Left renal pelvis (tissue), 4 donors: ENCODE measurements at places on chromosomes 6 and 20. TPM values are rescaled to one million over a fixed set of nuclear protein-coding genes. Genes with fewer than 3 reads are reported as not detected.

TMEM74B gene
- 5.1 TPM for polyA plus RNA-seq

GGTLC1 gene
- not detected for polyA plus RNA-seq

TRIM27 gene
- polyA plus RNA-seq: 64.2 TPM

STMND1 gene
- polyA plus RNA-seq: 0.32 TPM

MLIP gene
- polyA plus RNA-seq: 0.68 TPM

PDE10A gene
- polyA plus RNA-seq: 22.6 TPM

BHLHE23 gene
- not detected for polyA plus RNA-seq

FLRT3 gene
- 113 TPM for polyA plus RNA-seq

TREML1 gene
- polyA plus RNA-seq: 0.22 TPM

FOXF2 gene
- polyA plus RNA-seq: 0.33 TPM

CALHM5 gene
- polyA plus RNA-seq: 0.96 TPM

TFB1M gene
- polyA plus RNA-seq: 21.3 TPM

REM1 gene
- polyA plus RNA-seq: 1.0 TPM

SLC32A1 gene
- not detected for polyA plus RNA-seq

- peak; percentile 47 for DNase-seq
Observed at GRCh38 chr20:38270869-38271605, 10.5 kb upstream of the KIAA1755 start.

DNA sequence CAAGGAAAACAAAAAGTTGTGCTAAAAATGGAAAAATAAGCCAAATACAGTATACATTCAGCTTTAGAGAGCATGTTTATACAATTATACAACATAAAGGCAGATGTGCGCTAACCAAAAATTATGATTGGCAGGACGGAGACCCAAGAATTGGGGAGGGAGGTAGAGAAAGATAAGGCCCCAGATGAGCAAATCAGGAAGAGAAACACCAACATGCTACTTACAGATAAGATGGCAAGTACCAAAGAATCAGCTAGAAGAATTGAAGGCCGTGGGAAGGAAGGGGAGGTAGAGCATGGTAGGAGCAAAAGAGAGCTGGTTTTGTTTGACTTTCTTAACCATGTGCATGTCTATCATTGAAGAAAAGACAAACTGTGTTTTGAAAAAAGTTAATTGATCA is 45.4 kb downstream of the PRND start:
- DNase-seq: no peak

- DNase-seq: no peak
Observed at GRCh38 chr6:71114986-71115385, 158.1 kb upstream of the B3GAT2 start.

- no peak for DNase-seq
Observed at GRCh38 chr20:63847237-63848002, 13.9 kb upstream of the ABHD16B start.

- DNase-seq: no peak
Observed at GRCh38 chr6:166715992-166716391, 88.9 kb upstream of the RPS6KA2 start.

GRCh38 chr6:113318575-113318917 is 538.6 kb upstream of the MARCKS start:
- no peak for DNase-seq

DNA sequence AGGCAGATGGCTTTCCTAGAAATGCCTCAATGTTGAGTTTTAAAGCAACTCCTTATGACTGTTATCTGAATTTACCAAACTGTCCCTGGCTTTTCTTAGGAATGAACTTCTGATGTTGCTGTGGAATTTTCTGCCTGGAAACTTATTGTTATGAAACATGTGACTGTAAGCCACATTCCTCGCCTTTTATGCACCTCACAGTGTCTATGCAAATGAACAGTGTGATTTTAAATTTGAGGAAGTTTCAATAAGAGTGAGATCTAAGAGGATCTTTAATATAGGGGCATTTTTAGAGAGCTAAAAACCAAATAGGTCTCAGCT is 2.4 kb upstream of the CCR6 start:
- no peak for DNase-seq

- no peak for DNase-seq
Observed at GRCh38 chr6:119313937-119314884, 35.4 kb downstream of the MAN1A1 start.

GRCh38 chr6:5201271-5201670 is 59.5 kb downstream of the LYRM4 start:
- DNase-seq: no peak

DNA sequence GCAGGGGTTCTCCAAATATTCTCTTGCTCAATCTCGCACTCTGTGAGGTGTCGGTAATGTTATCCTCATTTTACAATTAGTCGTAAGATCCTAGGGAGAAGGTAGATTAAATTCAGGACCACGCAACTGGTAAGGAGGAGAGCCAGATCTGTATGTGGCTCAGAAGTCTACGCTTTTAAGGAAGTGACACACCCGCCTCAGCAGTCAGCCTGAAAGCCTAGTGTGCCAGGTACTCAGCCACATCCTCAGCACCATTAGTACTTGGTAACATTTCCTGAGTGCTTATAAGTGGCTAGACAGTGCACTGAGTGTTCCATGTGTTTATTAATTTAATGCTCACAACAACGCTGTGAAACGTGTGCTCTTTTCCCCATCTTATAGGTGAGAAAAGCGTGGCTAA is 63.7 kb downstream of the DHX35 start:
- no peak for DNase-seq

DNA sequence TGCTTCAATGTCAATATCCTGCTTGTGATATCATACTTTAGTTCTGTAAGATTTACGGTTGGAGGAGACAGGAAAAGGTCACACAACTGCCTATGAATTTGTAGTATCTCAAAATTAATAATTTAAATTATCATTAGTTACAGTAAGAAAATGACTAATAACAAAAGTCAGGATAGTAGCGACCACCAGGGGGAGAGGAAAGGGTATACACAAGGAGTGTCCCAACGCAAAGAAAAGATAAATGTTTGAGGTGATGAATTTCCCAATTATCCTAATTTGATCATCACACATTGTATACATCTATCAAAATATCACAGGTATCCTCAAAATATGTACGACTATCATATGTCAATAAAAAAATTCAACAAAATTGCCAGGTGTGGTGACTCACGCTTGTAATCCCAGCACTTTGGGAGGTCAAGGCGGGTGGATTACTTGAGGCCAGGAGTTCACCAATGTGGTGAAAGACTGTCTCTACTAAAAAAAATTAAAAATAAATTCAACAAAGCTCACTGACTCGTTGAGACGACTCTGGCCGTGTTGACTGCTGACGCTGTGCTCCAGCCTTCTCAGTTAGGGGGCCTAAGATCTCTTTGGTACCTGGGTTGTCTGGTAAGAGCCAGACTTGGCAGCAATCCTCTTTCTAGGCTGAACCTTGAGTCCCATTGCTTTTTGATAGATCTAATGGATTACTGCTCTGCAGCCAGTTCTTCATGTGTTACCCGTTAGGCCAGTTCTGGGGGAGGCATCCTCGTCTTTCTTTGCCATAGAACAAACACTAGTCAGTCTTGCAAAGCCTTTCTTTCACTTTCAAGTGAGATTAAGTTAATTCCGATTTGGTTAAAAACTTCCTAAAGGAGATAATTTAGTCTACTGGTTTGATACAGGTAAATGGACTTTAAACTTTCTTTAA is 9.0 kb upstream of the OVOL2 start:
- DNase-seq: no peak

DNA sequence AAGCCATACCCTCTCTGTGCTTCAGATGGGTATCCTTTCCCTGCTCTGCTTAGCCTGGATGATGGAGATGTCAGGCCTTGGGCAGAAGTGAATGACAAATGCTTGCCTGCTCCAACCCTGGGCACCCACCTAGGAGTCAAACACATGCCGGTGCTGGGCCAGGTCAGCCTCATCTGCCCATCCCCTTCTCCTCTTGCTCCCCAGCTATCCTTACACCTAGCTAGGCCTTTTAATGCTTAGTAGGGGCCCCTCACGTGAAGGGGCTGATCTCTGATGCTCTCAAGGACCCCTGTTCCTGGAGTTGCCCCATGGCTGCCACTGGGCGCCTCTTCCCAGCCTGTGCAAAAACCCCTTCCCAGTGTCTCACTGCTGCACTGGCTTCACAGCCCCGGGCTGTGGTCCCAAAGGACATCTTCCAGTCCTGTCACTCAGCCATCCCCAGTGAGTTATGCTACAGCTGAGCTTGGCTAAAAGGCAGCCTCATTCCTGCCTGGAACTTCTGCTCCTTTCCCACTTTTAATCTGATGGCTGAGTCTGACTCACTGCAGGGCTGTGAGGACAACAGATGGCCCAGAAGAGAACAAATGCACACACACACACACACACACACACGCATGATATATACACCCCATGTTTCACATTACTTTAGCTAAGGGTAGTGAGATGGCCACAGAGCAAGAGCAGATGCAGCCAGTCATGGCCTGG is 12.8 kb upstream of the SDCBP2 start:
- DNase-seq: no peak

DNA sequence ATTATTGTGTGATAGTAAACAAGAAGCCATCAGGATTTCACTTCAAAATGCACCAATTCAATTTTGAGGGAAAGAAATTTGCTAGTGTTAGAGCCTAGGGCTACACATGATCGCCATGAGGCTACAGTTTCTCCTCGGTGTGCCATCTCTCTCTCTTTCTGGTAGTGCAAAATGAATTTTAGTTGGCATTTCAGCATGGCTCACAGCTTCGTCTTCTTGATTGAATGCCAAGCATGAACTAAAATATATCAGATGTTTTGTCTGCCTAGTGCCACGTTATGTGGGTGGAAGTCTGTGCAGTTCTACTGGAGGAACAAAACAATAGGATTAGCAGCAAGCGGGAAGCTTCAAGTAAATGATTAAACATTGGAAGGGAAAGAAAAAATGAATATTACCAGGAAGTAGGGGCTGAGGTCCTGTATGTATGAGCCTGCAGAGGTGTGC is 6.8 kb upstream of the MRAP2 start:
- DNase-seq: no peak

- DNase-seq: no peak
Observed at GRCh38 chr6:142255785-142256184, 46.0 kb upstream of the ADGRG6 start.

- DNase-seq: no peak
Observed at GRCh38 chr6:11783524-11784064, 5.0 kb upstream of the ADTRP start.

DNA sequence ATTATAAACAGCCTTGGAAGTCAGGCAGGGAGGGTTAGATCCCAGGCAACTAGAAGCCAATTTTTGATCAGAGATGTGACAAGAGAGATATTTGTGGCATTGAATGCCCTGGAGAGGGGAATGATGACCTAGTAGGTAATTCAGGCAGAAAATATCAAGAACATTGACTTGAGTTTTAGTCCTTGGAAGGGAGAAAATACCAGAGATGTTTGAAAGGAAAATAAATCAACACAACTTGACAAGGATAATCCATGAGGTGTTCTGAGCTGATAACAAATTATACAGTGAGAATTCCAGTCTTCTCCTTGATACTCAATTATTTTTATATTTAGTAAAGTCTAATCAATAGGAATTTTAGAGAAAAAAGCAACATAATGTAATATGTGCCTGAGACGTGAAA is 10.6 kb upstream of the MARCKS start:
- DNase-seq: no peak

DNA sequence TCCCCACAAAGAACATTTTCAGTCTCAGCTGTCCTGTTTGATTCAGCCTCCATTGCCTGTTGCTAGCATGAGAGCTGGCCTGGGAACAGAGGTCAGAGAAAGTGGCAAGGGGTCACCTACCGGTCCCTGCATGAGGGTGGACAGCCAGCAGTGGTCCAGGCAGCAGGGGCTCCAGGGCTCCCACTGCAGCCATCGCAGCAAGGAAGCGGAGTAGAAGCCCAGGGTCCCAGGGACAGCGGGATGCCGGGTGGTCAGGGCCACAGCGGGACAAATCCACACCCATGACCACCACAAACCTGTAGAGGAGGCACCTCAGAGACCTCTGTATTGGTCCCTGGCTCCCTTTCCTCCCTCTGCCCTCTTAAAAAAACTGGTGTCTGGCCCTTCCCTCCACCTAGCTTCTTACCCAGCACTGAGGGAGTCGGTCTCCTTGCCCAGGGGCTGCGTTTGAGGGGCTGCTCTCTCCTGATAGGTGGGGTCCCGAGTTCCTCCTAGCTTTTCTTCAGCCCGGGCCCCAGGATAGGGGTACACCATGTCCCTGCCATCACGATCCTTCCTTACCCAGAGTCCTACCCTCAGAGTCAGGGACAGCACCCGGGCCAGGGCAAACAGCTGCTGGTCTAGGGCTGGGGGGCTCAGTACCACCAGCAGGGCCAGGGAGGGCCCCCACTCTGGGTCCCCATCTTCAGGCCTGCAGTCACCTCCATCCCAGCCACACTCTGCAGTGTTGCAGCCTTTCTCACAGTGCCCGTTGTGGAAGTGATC is 8.4 kb upstream of the GPSM3 start:
- no peak for DNase-seq
